Mesothelial cell of epicardium (in vitro differentiated cells): ENCODE measurements at places on chromosomes 2 and 18.

GRCh38 chr2:207233731-207234130, 68.0 kb upstream of the KLF7 start:
- DNase-seq, result no peak

DNA sequence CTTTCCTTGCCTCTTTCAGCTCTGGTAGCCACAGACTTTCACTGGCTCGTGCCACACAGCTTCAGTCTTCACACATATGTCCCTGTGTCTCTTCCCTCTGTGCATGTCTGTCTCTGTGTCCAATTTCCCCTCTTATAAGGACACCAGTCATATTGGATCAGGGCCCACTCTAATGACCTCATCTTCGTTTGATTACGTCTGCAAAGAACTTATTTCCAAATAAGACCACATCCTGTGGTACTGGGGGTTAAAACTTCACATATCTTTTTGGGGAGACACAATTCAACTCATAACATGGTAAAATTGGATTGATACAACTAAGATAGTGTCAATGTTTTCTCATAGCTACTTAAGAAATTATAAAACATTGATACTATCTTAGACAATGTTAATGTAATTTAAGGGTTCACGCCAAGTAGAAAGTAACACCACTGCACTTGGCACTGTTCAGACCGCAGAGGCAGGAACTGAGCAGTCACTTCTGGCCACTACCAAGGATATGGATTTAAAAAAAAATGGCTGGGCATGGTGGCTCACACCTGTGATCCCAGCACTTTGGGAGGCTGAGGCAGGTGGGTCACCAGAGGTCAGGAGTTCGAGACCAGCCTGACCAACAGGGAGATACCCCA, 119.6 kb upstream of the EPAS1 start:
- DNase-seq, result no peak

GRCh38 chr2:132669908-132670495, at the start of gene LYPD1:
LYPD1 (minus strand) TSS chr2:132670205; CDS start chr2:132669932, 273 bp downstream.
- DNase-seq, result no peak

GRCh38 chr18:13570856-13571495, 155.4 kb downstream of the FAM210A start:
- no peak for DNase-seq

- no peak for DNase-seq
These were observed 33.2 kb downstream of the SPOPL start for GRCh38 chr2:138534791-138535190.
